Stimulated activated CD8-positive, alpha-beta memory T cell treated with anti-CD3 and anti-CD28 coated beads, Interleukin-4, amount 100 ng/mL, for 4 hours (primary cell): ENCODE measurements at places on chromosomes 3 and 15.

DNA sequence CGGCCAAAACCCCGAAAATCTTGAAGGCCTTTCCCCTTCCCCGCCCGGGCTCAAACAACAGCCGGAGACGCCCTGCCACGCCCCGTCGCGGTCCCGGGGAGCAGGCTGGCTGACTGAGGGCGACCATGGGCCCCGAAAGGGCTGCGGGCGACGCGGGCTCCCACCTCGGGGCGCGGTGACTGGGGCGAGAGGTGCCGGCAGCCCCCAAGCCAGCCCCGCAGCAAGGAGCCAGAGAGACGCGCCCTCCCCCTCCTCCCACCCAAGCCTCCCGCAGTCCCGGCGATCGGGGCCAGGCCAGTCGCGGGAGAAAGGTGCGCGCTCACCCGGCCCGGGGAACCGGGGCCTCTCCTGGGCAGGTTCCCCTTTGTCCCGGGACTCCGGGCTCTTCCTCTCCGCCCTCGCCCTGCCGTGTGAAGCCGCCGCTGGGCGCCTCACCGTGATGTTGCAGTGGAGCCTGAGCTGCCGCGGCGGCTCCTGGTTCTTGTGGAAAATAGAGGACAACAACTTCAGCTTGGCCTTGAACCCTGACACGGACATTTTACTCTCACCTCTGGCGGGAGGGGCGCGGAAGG lies 30.6 kb upstream of the ZSCAN2 start:
- no peak for DNase-seq

DNA sequence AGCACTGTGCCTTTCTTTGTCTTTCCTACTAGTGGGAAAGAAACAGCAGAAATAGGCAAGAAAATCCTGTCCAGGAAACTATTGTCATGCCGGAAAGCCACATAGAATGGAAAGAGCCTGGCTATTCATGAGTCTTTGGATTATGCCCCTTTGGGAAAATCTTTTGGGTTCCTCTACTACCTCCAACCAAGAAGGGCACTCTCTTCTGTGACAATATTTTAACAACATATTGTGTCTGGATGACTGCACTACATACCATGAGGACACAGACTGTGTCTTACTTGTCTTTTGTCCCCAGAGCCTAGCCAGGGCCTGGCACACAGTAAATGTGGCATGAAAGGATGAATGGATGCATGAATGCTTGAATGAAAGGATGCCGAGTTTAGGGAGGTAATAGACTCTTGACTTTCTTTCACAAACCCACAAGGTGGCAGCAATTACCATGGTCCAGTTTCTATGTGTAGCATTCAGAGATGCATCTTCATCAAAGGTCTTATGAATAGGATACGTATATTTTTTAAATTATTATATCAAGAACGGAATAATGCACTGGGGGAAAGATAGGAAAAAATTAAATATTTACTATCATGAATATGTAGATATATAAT lies 30.3 kb downstream of the ARL14 start:
- no peak for DNase-seq

DNA sequence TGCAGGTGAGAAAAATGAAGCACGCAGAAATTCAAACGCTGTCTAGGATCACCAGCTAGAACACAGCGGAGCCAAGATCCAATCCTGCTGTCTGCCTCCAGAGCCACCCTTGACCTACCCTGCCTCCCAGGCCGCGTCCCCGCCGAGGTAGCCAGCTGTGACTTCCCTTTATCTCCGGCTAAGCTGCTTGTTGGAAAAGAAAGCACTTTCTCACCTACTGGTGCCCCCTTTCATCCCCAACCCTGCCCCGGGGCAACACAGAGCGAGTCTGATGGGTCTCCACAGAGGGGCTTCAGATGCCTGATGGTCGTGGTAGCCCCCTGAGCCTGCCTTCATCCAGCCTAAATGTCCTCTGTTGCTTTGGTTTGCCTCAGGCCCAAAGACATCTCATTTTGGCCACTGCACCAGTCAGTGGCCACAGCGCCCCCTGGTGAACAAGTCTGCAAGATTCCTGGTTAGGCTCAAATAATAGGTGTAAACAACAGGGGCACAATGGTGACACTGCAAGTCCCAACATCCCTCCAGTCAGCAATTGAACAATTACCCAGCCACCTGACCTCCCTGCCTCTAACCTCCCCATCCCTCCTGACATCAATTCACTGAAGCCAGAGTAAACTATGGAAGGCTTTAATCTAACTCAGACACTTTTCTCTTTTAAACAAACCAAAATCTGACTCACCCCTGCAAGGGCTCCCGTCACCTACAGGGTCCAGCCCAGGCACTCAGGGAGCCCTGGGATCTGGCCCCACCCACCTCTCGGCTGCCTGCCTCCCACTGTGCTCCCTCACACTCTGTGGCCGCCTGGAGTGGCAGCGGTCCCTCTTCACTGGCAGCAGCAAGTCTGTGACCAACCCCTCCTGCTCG lies 27.3 kb upstream of the BCL2L10 start:
- DNase-seq: peak; percentile 27

- DNase-seq: no peak
These were observed 233.5 kb downstream of the MYRIP start for GRCh38 chr3:40042752-40043443.

DNA sequence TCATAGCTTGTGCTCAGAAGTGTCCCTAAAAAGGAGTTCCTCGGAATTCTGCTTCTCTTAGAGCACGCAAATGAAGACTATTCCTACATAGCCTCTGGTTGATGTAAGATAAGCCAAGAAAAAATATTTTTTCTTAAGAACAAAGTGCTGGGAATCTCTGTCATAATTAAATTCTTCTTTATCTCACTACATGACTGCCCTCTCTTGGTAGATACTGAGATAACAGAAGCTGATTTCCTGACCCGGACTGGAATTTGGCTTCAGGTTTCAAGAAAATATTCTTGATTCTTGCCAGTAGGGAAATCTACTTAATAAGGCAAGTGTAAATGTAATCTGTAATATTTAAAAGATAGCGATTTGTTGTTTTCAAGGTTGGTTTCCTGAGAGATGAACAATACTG lies 31.3 kb upstream of the SETMAR start:
- DNase-seq: no peak

DNA sequence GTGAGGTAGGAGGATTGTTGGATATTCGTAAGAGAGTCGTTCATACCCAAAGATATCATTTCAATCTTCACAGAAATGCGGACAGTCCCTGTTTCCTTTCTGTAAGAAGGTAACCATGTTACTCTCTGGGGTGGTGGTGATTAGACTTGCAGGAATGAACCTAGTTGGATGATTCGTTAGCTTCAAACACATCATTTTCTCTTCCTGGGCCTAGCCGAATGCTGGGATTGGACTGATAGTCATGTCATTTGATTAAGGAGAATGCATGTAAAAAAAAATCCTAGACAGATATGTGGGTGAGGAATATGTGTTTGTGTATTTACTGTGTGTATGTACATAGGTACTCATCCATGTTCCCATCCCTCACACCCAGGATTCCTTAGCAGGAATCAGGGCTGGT lies 12.4 kb downstream of the SLCO3A1 start:
- DNase-seq: no peak

GRCh38 chr3:152301745-152302181 lies 33.0 kb downstream of the MBNL1 start:
- no peak for DNase-seq

DNA sequence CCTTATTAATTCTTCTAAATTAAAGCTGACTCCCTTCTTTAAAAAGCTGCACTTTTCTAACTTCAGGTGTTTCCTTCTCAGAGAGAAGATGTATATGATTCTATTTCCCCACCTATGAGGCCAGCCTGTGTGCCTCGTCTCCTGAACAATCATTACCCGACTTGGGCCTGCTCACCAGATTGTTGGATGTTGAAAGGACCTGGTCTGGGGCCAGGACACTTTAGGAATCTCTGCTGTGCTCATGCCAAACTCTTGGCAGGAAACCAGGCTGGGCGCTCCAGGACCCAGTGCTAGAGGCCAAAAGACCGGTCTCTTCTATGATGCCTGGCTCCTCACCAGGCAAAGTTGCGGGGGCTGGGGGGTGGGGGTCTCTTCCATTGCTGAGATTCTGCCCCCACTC lies 16.9 kb upstream of the LRRC31 start:
- DNase-seq: no peak

DNA sequence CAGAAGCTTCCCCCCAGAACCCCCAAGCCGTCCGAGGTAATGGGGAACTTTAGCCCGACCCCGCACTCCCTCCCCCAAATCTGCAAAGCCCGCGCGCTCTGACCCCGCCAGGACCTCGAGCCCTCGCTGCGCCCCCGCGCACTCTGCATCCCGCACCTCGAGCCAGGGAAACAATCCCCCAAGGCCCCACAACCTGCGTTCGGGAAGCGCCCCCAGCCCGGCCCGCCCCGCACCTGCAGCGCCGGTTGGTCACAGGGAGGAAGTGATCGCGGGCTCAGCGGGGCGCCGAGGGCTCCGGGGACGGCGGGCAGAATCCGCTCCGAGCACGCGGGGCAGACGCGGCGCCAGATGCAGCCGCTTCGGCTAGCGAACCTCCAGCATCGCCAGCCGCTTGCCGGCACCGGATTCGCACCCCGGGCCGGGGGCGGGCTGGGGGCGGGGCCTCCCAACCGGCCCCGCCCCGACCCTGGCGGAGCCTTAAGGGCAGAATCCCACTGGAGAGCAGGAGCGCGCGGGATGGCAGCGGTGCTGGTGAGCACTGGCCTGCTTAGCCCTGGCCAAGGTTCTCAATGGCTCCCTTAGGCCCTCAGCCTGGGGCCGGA lies at the start of gene CAMKV:
TSS of gene CAMKV (minus strand) at position 382 of the 602 bp plus-strand sequence. CDS start 7,518 bp downstream, outside the sequence.
- no peak for DNase-seq

DNA sequence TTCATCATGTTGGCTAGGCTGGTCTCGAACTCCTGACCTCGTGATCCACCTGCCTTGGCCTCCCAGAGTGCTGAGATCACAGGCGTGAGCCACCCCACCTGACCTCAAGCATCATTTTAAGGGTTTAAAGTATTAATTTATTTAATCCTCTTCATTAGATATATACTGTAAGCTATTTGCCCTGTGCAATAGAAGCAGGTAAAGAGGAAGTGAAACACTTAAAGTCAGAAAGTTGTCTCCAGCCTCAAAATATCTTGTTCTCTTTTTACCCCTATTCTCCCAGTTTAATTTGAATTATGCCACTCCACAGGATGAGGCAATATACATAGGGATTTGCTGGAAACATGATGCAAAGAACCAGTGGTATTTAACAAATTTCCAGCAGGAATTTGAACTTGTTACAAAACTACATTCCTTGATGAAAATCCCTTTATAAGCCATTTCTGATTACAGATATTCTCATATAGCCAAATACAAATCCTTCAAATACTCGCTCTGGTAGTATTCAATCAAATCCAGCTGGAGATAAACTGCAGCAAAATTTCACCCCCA lies 2.0 kb downstream of the NDUFB5 start:
- DNase-seq: no peak

DNA sequence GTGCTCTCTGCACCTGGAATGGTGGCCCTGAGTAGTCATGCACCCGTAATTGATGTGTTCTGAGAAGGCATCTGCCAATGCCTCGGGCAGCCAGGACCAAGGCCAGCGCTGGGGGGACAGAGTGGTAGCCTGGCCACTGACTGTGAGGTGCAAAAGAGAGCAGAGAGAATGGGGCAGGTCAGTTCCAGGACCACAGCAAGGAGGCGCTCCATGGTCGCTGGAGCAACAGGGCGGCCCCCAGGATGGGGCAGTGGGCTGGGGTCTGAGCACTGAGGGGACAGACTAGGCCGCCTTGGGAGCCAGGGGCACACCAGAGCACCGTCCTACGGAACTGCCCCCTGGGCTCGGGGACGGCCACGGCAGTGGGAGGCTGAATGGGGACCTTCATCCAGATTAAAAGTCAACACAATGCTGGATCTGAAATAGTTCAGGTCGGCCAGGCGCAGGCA lies 48.3 kb upstream of the IQSEC1 start:
- no peak for DNase-seq

DNA sequence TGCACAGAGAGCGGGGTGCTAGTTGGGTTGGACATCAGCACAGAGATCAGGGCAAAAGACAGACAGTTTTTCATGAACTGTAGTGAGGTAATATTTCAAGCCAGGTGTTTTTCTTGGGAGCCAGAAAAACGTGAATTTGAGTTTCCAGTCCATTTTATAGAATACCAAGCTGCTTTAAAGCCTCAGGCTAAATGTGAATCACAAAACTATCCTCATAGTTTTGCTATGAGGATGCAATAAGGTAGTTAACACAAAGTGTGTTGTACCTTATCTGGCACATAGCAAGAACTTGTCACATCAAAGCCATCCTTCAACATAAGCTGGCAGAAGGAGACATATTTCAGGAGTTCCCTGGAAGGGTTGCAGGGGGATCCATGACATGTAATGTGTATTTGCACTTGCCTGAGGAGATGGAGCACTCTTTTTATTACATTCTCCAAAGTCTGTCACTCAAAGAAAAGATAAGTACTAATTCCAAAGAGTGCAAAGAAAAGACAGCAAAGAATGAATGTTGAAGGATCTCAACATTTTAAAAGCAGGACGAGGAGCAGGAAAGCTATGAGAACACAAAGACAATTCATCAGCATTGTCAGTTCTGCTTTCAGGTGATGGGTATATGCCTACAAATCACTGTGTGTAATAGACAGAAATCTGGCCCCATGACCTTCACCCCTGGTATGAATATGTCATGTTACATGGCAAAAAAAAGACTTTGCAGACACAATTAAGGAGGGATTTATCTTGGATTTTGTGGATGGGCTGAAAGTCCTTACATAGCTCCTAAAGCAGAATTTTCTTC lies 1046.4 kb downstream of the NTRK3 start:
- no peak for DNase-seq

DNA sequence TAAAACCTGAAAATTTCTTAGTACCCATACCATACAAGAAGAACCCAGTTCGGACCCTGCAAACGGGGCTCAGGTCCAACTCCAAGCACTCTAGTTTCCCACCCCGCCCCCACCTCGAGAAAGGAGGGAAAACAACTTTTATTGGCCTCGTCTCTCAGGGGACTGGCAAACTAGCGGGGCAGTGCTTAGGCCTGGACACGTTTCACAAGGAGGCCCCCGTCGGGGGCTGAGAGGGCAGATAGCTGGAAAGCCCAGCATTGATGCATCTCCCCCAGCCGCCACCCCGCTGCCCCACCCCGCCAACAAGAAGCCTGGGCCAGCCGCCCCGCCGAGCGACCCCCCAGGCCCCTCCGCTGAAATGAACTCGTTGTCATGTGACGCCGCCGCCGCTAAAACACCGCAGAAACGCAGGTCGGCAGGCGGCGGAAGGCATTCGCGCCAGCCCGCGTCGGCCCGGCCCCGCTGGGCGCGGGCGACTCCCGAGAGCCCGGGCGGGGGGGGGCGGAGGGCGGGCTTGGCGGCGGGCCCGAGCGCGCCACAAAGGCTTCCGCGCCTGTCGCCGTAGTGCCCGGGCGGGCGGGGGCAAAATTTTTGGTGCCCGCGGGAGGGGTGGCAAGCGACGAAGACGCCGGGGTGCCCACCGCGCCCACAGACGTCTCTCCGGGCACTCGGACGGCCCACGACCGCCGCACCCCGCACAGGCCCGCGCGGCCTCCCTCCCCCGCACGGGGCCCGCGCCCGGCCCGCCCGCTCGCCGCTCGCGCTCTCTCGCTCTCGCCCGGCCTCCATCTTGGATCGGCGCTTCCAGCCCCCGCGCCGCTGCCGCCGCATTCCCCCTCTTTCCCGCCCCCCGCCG lies 634 bp downstream of the STAG1 start:
- DNase-seq: peak; percentile 11

- DNase-seq: no peak
These were observed 48.7 kb downstream of the CADM2 start for GRCh38 chr3:85007195-85008094.

GRCh38 chr15:63554337-63554927 lies 42.8 kb upstream of the FBXL22 start:
- no peak for DNase-seq

- DNase-seq: no peak
These were observed 332.6 kb upstream of the CCDC54 start for GRCh38 chr3:107044677-107045076.

GRCh38 chr3:8604006-8604405 lies 40.6 kb downstream of the SSUH2 start:
- DNase-seq: no peak

GRCh38 chr15:93762036-93762435 lies 469.3 kb upstream of the MCTP2 start:
- DNase-seq: no peak
